ENCODE measurements at places on chromosomes 11 and 22.
A peak's percentile ranks its signal among the peaks of the same experiment; 100 is the strongest.

DNA sequence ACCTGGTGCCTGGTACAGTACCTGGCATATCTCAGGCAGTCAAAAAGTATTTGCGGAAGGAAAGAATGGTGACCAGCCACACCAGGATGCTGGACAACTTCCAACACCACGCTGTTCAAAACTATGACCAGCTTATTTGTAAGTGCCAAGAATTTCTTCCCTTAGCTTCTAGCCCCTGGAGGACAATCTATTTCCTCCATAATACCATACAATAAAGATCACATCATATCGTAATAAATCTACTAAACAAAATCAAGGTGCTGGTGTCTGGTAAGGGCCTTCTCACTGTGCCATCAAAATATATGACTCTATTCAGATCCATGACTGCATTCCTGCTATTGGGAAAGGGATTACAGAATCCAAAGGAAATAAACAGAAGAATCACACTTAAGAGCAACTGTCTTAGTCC, 51.5 kb downstream of the ALG9 start:
- no peak for DNase-seq

DNA sequence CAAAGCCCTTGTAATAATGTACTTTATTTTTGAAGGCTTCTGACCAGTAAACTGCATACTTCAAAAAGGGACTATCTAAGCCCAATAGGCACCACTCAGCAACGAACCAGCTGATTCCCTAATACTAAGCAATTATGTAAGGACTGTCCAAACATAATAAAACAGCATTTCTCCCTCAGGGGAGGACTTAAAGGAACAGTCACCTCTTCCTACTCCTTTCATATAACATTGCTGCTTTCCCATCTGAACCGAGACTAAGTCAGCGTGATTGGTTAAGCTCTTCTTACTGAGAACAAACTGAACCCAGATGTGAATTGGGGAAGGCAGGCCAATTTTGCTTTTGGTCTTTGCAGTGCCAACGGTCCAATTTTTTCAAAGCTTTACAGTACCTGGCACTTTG, 420.0 kb downstream of the METTL15 start:
- DNase-seq: no peak

GRCh38 chr11:43269254-43269918, 42.4 kb upstream of the API5 start:
- no peak for DNase-seq

DNA sequence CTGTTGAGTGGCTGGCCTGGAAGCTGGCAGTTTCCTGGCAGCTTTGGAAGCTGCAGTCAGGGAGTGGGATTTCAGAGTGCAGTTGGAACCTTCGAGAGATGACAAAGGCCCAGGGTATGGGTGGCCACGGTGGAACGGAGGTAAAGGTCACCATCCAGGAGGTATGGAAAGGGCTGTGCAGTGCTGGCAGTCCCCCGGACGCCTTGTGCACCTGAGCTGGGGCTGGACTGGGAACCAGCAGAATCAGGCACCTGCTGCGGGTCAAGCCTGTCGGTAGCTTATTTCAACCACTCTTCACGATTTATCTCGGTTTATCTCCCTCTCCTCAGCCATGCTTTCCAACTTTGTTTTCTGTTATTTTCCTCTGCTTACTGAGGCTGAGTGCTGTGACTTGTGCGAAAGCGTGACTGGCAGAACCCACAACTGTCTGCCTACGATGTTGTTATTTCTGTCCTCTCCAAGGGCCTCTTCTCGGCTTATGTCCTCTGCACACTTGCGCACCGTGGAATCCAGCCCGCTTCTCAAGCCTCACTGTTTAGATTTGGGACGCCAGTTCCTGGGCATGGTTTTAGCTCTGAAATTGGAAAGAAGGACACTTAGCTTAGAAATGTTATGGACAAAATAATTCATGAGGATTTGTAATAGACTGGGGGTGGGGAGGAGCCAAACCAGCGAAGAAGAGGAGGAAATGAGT, 24.0 kb upstream of the ATXN10 start:
- no peak for DNase-seq

- no peak for DNase-seq
Observed at GRCh38 chr11:72227316-72228228, 3.0 kb downstream of the INPPL1 start.

- DNase-seq: no peak
Observed at GRCh38 chr11:3220101-3220500, 1.5 kb upstream of the MRGPRG start.

DNA sequence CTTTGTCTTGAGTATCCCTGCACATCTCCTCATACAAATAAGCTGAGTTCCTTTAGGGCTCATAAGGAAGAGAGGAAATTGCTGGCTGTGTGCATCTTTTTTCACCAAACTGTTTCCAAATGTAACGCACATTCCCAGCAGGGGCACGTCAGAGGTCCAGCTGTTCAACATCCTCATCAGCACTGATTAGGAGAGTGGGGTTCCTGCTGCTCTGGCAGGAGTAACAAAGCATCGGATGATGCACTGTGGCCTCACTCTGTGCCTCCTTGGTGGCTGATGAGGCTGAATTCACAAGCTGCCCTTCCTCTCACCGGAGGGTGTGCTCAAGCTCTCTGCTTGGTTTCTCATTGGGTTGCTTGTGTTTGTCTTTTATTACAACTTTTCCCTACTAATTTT, 35.5 kb upstream of the SLC25A1 start:
- no peak for DNase-seq

DNA sequence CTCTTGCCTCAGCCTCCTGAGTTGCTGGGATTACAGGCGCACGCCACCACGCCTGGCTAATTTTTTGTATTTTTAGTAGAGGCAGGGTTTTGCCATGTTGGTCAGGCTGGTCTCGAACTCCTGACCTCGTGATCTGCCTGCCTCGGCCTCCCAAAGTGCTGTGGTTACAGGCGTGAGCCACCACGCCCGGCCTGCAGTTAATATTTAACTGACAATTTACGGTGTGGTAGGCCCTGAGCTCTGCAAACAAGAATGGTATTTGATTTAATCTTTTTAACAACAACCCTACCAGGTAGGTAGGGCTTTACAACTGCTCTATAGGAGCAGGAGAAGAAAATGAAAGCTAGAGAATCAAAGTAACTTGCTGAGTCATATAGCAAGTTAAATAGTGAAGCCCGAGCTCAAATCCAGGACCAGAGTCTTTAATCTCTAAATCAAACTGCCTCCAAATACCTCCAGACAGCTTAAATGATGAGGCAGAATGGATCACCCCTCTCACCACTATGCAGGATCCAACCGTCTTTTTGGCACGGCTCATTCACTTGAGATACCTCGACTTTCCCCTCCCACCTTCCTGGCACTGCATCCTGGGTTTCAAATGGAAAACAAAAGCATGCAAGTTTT, 9.4 kb downstream of the UEVLD start:
- DNase-seq: no peak

GRCh38 chr11:65767406-65767805, 13.4 kb downstream of the AP5B1 start:
- no peak for DNase-seq

- no peak for DNase-seq
Observed at GRCh38 chr11:90434858-90435257, 212.0 kb upstream of the CHORDC1 start.

- peak; percentile 84 for DNase-seq
Observed at GRCh38 chr11:102733232-102733875, 8.6 kb upstream of the MMP8 start.

DNA sequence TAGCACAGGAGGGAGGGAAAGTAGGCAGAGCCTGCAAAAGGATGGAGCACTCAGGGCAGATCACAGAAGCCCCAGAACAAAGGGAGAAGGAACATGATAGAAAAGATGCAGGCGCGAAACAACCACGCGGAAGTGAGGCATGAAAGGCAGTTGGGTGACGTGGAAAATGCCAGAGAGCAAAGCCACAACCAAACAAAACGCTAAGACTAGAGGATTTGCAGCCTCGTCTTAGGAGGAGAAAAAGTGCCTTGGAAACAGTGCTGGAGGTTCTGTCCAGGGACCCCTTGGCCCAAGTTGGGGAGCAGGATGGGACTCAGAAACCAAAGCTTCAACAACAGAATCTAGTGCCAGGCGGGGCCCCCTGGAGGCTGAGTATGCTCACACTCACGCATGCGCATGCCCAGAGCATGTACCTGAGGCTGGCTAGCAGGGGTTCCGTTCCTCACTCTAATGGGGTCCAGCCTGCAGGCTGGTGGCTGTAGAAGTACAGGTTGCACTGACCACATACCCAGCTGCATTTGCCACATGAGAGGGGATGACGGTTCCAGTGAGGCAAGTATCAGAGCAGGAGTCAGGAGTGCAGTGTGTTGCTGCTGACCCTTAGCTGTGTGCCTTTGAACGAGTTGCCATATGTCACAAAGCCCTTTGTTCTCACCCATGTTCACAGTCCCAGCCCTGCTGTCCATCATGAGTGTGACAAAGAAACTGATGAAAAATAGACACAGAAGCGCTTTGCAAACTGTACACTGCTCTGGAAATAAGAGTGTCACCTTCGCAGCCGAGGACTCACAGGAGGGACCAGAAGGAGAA, 568.6 kb upstream of the CADM1 start:
- no peak for DNase-seq

- no peak for DNase-seq
Observed at GRCh38 chr11:18106688-18107087, 806 bp upstream of the SAAL1 start.

DNA sequence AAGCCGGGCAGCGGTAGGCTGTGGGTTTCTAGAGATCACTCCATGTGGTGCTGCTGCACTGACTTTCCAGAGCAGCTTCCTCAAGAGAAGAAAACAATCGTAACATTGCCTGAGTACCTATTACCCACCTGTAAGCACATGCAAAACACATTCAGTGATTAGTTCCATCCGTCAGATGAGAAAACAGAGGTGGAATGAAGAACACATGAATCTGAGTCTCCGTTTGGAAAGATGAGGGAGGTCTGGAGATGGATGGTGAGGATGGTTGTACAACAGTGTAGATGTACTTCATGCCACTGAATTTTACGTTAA, 7.5 kb upstream of the SLCO2B1 start:
- no peak for DNase-seq

DNA sequence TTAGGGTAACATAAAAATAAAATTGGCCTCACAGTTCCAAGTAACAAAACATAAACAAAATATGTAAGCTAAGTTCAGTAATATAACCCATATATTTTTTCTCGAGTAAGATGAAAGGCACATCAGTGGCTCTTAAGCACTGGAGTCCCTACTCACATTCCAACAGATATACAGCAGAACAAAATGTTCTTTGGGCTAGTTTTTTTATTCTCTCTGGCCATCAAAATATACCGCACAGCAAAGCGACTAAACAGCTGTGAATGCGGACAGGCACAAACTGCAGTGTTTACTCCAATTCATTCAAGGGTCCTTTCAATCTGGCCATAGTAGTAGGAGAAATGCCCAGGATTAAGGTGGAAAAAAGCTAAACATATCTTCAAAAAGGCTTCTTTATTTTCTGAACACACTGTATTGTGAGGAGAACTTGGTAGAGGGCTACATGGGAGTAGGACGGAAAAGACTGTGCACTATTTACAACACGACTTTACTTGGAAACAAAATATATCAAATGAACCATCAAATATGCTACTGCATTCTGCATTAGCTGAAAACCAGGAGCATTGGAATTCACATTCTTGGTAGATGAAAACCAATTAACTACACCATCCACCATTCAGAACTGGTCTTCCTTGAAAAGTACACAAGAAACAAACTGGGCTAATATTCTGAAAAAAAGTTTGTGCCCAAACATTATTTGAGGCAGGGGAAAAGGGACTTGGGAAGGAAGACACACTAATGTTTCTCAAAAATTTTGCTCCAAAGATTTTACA, 4.4 kb downstream of the CDON start:
- no peak for DNase-seq

- DNase-seq: no peak
Observed at GRCh38 chr22:37739611-37740049, 42.8 kb downstream of the TRIOBP start.

- DNase-seq: no peak
Observed at GRCh38 chr11:87292598-87292997, 254.9 kb downstream of the TMEM135 start.

DNA sequence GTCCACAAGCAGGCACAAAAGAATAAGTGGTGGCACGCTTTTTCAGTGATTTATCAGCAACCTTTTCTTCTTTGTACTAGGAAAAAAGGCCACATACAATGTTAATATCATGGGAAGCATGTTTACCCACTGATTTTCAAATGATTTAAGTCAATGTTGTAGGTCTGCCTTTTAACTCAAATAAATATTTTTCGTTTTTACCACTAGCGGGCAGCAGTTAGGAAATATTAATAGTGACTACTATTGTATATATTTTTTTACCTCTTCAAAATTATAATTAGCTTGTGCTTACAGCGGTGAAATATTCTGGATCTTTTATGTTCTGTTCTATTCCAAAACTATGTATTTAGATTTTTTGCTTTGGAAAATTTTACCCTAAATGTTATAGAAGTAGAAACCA, 6.4 kb upstream of the SLC17A6 start:
- no peak for DNase-seq

- peak; percentile 92 for DNase-seq
Observed at GRCh38 chr11:65329944-65330403, 3.7 kb upstream of the DPF2 start.

- no peak for DNase-seq
Observed at GRCh38 chr22:44667276-44667675, 34.7 kb upstream of the PRR5 start.

DNA sequence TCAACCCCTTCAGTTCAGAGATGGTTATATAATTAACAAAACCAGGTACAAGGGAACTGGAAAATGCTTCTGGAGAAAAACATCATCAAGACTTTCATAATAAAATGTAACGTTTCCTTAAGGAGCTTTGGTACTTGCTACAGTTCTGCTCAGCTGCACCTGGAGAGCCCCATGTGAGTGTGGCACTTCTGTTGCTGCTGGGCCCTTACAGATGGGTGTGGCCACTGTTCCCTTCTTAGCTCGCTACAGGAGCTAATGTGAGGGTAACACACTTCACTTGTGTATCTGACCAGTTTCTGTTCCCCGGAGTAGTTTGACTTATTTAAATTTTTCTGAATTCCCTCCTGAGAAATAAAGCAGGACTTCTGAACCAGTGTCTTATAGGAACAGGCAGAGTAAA, 4.0 kb downstream of the POU2AF3 start:
- no peak for DNase-seq

DNA sequence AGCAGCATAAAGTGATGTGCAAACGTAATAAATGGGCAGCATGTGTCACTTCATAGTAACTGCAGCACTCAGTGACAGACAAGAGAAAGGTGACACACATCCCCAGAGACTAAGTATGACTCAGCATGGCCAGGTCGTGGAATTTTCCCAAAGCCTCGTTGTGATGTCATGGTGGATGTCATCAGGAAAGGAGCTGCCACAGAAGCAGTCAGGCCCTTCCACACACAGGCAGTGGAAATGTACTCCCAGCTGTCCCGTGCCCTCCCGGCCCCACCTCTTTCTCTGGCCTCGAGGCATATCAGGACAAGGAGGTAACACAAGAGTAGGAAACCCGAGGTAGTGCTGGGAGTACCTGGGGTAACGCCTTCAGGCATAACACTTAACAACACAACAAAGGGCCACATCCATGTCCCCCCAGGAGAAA, 8.1 kb downstream of the PC start:
- DNase-seq: no peak

DNA sequence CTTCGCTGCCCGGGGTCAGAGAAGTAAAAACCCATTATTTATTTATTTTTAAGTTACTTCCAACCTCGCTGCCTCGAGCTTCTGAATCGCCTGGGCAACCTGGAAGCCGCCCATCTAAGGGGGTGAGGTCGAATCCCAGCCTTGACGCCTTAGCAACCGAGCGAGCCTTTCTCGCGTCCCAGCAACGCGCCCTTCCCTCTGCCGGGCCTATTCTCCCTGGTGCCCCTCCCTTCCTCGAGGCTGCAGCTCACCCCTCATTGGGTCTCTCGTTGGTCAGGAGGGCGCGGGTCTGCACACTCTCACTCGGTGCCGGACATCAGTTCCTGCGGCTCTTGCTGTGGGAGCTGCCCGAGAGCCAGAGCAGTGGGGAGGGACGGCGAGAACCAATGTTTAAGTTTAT, at the start of gene CCDC81:
Gene CCDC81 (plus strand): TSS at position 302 of the 400 bp plus-strand sequence. CDS start 277 bp downstream, outside the sequence.
- DNase-seq: no peak

Measured in activated CD8-positive, alpha-beta memory T cell treated with anti-CD3 and anti-CD28 coated beads, Interleukin-2, amount 50 U/mL, for 48 hours (primary cell).